ENCODE measurements at places on chromosomes 1 and 21.

DNA sequence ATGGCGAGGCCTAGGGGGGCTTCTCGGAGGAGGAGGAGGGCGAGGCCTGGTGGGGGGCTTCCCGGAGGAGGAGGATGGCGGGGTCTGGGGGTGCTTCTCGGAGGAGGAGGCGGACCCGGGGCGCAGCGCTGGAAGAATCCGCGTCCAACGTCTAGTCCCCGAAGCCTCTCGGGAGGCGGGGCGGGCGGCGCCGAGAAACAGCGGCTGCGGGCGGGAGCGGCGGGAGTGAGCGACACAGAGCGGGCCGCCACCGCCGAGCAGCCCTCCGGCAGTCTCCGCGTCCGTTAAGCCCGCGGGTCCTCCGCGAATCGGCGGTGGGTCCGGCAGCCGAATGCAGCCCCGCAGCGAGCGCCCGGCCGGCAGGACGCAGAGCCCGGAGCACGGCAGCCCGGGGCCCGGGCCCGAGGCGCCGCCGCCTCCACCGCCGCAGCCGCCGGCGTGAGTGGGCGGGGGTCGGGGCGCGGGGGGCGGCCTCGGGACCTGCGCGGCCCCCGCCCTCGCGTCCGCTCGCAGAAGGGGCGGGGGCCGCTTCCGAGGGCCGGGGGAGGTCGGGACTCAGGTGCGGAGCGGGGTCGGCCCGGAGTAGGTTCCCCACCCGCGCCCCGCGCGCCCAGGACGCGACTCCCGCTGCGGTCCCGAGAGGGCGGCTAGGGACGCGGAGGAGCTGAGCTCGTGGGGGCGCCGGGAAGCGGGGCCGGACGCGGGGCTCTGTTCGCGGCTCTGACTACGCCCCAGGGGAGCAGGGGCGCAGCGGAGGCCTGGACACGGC, at the start of gene KLHL17:
Gene KLHL17 (plus strand): TSS at position 222 of the 769 bp plus-strand sequence. CDS start 110 bp downstream, at position 332.
- peak; percentile 75 for DNase-seq

- no peak for DNase-seq
Observed at GRCh38 chr1:227607336-227607898, 44.1 kb downstream of the ZNF678 start.

DNA sequence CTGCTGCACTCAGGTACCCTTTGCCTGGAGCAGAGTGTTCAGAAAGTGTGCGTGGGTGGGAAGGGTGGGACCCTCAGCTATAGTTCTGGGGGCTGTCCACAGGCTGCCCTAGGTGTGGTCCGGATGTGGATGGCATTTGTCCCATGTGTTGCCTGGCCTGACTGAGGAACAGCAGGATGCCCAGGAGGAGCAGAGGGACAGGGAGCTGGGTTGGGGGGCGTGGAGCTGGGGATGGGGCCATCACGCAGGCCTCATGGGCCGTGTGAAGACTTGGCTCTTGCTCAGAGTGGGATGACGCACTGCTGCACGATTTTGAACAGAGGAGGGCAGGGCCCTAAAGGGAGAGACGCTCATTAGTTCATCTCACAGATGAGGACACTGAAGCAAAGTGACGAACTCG, 17.0 kb downstream of the C1orf115 start:
- no peak for DNase-seq

GRCh38 chr1:89523572-89524368, 859 bp upstream of the LRRC8B start:
- DNase-seq, result no peak

- no peak for DNase-seq
Observed at GRCh38 chr1:190837888-190838287, 360.2 kb upstream of the BRINP3 start.

DNA sequence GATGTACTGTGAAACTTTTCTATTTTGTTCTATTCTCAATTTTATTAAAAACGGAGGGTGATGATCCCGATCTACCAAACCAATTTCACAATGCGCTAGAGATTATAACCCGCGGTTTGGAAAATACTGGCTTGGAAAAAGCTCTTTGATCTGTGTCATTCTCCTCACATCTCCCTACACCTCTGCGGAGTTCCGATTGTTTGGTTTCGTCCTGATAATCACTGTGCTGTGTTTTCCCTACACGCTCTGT, 536 bp upstream of the ABCD3 start:
- DNase-seq, result no peak

DNA sequence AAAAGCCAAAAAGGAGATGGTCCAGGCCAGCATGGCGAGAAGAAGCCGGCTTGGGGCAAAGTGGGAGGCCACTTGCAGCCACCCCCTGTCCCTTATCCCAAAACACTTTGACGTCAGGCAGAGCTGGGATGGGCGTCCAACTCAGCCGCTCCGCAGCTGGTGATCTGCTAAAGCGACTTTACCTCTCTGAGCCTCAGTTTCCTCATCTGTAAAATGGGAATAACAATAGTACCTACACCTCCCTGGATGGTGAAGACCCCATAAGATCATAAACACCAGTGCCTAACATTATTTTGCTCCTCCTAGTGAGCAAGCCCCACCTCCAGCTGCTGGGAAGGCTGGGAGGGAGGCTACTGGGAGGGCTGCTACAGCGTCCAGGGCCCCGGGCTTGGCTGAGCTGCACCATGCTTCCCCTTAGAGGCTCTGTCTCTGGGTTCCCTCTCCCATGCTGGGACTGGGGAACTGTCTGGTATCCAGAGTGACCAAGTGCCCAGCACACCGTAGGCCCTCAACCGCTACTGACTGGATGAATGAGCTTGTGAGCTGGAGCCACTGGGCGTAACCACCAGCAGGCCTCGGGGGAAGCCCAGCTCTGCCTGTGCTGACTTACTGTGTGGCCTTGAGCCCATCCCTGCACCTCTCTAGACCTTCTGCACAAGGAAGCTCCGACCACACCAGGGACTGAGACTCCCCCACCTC, 18.3 kb downstream of the IFFO2 start:
- no peak for DNase-seq

DNA sequence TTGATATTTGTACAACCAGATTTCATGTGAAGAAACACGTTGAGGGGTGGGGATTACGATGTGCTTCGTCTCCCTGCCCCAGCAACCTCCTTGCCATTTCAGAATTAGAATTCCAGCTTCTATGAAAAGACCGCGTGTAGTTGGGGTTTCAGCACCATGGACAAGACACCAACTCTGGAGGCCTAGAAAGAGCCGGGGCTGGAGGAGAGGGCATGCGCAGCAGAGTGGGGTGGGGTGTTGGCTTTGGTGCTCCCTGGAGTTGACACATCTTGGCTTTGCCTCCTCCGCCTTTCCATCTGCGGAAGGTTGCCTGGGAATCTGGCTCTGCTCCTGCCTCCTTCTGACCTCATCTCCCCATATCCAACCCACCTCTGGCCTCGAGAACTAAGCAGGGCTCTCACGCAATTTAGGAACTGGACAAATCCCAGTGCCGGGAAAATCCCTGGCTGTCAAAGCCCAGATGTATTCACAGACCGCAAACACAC, 11.8 kb downstream of the HTR6 start:
- DNase-seq, result no peak

DNA sequence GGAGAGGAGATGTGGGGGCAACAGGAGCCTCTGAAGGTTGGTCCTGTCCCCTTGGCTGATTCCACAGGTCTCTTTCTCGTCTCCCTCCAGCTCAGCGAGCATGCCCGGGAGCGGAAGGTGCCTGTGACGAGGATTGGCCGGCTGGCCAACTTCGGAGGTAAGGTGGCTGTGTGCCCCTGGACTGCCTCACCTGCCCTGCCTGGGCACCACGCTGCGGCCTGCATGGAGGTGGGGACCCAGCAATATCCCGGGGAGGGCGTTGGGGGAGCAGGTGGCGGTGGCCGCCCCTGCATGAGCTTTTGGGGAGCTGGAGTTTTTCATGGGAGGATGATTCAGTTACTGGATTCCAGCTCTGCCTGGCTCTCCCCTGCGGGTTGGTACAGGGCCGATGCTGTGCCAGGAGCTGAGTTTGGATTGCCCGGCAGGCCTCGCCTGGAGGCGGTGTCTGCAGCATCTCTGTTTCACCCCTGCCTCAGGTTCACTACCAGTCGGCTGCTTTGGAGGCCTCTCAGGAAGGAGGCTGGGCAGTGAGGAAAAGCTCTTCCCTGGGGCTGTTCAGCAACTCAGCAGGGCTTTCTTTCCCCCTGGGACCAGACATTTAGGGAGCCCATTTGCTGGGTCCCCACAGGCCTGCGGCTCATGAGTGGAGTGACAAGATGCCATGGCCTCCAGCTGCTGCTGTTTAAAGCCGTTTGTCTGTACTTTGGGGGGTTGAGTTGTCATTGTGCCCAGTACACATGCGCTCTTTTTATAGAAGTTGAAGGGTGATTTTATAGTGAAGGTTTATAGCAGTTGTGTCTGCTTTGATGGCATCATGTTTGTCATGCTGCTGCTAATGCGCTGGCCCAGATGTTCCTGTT, 25.7 kb downstream of the COQ8A start:
- DNase-seq, result no peak

- no peak for DNase-seq
Observed at GRCh38 chr21:35925497-35925896, 134.8 kb downstream of the SETD4 start.

DNA sequence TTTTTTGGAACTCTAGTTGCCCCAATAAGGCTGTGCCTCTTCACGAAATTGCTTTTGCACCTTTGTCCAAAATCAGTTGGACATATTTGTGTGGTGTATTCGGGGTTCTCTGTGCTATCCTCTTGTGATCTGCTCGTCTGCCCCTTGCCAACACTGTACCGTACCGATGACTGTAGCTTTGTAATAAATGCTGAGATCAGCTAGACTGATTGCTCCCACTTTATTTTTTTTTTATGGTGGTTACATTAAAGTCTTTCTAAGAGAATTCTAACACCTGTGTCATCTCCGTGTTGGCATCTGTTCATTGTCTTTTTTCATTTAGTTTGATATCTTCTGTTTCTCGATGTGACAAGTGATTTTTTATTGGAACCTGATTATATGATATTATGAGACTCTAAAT, 94.1 kb downstream of the ADARB1 start:
- no peak for DNase-seq

GRCh38 chr21:24276204-24276603, 1331.1 kb downstream of the MRPL39 start:
- DNase-seq, result no peak

DNA sequence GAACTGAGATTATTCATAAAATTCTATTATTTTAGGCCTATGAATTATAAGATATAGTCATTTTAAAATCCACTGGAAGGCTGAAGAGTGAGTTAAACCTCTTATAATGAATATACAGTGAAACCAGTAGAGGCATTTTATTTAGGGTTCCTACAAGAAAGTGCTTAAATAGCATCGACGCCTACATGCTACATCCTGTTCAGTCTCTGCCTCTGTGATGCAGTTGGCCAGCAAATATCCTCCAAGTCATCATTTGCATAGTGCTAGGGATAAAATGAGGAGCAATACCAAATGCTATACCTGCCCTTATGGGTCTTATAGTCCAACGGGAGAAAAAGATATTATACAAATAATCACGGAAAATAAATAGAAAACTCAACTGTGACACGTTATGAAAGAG, 59.6 kb downstream of the EDEM3 start:
- DNase-seq, result no peak

DNA sequence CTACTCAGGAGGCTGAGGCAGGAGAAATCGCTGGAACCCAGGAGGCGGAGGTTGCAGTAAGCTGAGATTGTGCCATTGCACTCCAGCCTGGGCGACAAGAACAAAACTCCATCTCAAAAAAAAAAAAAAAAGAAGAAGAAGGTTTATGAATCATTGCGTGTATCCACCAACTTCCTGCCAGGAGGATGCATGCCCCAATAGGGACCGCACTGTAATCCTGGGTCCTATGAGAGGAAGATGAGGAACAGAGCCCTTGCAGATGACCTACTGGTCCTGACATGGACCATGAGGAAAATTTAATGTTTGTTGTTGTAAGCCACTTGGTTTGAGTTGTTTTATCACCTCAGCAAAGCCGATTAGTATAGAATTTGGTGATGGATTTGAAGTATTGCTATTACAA, 56.7 kb downstream of the PTGS2 start:
- no peak for DNase-seq

DNA sequence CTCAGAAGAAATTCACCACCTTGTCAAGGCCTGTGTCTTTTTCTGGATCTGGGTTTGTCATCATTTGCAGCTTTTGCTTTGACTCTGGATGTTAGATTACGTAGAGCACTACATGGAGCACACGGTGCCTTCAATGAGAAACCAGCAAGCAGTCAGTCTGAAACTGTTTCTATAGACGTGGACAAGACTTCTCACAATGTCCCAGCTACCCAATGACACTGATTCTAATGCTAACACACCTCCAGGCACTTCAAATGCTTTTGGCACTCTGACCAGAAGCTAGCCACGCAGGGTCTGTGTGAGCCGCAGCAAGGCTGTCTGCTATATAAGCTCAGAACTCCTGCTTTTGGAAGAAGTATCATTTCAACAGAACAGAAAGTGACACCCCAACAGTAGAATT, 38.2 kb downstream of the ITPKB start:
- no peak for DNase-seq

DNA sequence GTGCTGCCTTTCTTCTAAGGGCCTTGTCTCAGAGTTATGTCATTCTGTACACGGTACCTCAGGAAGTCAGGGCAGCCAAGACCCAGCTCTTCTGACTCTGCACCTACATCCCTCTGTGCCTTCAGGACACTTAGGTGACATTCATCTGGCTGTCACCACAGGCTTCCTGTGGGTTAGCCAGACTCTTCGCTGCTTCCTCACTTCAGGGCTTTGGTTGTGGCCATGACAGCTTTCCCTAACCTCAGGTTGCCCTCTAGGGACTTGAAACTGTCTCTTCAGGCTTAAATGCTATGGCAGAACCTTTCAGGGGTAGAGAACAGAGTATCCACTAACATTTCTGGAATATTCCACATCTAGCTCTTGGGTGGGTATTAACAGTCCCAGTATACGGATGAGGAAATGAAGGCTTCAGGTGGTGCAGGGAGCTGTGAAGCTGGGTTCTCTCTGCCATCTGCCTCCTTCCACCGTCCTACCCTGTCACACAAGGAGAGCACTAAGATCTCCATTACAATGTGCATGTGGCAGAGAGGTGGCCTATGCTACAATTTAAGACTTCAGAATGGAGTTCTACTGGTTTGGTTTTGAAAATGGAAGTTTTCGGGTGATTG, 9.9 kb downstream of the TSSK3 start:
- peak; percentile 49 for DNase-seq

DNA sequence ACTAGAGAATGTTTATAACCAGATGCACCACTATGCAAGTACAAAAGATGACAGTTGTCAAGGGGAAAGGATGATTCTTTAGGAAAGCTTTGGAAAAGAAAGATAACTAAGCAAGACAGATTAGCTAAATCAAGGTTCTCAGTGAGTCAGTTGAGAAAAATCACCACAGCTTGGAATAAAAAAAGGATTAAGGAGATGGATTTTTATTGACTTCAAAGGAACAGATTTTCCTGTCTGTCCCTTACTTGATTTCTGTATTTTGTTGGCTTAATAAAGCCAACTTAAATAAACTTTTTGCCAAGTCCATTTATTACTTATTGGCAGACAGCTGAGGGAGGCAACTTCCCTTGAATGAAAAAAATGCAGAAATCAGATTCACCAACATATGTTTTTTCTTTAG, 93.9 kb downstream of the NR5A2 start:
- DNase-seq, result no peak

GRCh38 chr1:41015897-41016470, 5.5 kb downstream of the SLFNL1 start:
- DNase-seq, result no peak

GRCh38 chr1:75796376-75797272, at the start of gene MSH4:
TSS of gene MSH4 (plus strand) at chr1:75796882. CDS start at chr1:75796986, 104 bp downstream.
- DNase-seq, result no peak

- no peak for DNase-seq
Observed at GRCh38 chr1:57898531-57898930, 474.7 kb upstream of the DAB1 start.

Data from T-helper 9 cell (primary cell).